ENCODE measurements at places on chromosomes 16 and 17. TPM values are rescaled to one million over a fixed set of nuclear protein-coding genes. Genes with fewer than 3 reads are reported as not detected.

GRCh38 chr16:88409296-88410065 lies 26.7 kb downstream of the ZNF469 start:
- no peak overlapping the region for H3K27ac ChIP-seq
- no peak for DNase-seq
- H3K27me3 ChIP-seq, result no peaks in the 10 kb centered on the region
- no peaks in the 10 kb centered on the region for H3K4me1 ChIP-seq
- H3K36me3 ChIP-seq, result no peaks in the 10 kb centered on the region

Gene SOST
- not detected for total RNA-seq

Gene OTOP2
- total RNA-seq, result not detected

DNA sequence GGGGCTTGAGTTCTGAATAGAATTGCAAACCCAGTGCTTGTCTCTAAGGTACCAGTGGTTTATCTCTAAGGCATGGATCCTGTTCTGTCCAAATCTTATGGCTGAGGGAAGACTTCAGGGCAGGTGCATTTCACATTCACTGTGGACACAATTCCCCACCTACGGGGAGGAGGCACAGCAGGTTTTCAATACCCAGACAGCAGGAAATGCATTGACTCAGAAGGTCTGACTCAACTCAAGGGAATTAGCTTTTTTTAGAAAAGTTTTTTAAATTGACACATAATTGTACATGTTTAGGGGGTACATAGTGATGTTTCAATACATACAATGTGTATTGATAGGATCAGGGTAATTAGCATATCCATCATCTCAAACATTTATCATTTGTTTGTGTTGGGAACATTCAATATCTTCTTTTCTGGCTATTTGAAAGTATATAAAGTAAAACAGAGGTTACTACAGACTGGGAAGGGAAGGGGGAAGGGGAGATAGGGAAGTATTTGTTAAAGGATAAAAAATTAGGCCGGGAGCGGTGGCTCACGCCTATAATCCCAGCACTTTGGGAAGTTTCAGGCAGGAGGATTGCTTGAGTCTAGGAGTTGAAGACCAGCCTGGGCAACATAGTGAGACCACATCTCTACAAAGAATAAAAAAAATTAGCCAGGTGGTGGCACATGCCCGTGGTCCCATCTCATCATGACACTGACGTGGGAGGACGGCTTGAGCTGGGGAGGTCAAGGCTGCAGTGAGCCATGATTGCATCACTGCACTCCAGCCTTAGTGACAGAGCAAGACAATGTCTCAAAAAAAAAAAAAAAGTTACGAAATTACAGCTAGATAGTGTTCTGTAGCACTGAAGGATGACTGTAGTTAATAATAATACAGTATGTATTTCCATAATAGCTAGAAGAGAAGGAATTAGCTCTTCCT lies 54.9 kb downstream of the RGS9 start:
- no peak overlapping the region for H3K27ac ChIP-seq
- no peak for DNase-seq
- peaks cover 7% of the 10 kb centered on the region for H3K27me3 ChIP-seq
- no peaks in the 10 kb centered on the region for H3K36me3 ChIP-seq

DNA sequence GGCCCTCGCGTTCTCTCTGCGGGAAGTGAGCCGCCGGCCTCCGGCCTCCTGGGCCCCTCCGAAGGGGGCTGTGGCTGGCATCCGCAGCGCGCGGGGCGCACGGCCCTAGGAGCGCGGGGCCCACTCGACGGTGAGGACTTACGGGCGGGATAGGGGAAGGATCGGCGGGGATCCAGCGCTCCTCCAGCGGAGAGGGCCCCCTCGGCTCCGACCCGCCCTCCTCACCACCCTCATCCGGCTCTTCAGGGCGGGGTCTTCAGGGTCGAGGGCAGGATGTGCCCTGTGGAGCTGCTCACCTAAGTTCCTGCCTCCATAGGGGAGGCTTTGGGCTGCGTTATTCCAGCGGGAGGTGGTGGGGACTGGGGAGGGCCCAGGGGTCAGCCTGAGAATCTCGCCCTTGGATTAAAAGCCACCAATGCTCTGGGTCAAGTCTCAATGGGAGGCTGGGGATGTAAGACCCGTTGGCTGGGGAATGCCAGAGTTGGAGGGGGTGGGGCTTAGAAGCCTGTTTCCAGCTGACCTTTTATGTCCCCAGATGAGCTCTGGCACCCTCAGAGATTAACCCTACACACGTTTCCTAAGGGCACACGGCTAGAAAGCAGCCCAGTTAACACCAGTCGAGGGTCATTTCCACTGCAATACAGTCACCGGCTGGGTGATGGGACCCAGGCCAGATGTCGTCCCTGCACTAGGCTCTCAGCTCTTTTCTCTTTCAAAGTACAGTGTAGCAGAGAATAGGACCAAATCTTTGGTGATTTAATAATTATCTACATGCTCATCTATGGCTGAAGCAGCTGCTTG lies 13.4 kb downstream of the TBX2 start:
- H3K27ac ChIP-seq, result peak overlapping the region; percentile 90
- H3K4me1 ChIP-seq, result peaks cover 79% of the 10 kb centered on the region
- peak overlapping the region; percentile 54 for H3K4me3 ChIP-seq

- H3K4me3 ChIP-seq, result no peak overlapping the region
- no peaks in the 10 kb centered on the region for H3K36me3 ChIP-seq
- H3K27me3 ChIP-seq, result peaks cover 51% of the 10 kb centered on the region
- H3K4me1 ChIP-seq, result no peaks in the 10 kb centered on the region
- H3K27ac ChIP-seq, result no peak overlapping the region
Observed at GRCh38 chr17:5705081-5705875, 121.0 kb upstream of the NLRP1 start.

DNA sequence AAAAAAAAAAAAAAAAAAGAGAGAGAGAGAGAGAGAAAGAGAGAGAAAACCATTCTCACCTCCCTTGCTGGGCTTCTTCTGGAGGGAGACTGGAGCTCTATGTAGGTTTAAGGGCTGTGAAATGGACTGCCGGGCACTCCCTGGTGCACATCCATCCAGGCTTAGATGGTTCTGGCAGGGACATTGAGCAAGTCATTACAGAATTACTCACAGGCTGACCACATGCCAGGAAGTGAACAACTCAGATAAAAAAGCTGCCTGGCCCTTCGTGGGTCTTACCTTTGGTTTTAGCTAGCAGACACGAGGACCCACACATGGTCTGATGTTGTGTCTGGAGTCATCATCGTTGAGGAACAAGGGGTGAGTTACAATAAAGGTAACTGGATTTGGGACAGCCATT lies 847.4 kb upstream of the EEF2KMT start:
- H3K4me3 ChIP-seq, result no peak overlapping the region
- H3K36me3 ChIP-seq, result no peaks in the 10 kb centered on the region
- H3K27ac ChIP-seq, result no peak overlapping the region
- DNase-seq, result no peak

DNA sequence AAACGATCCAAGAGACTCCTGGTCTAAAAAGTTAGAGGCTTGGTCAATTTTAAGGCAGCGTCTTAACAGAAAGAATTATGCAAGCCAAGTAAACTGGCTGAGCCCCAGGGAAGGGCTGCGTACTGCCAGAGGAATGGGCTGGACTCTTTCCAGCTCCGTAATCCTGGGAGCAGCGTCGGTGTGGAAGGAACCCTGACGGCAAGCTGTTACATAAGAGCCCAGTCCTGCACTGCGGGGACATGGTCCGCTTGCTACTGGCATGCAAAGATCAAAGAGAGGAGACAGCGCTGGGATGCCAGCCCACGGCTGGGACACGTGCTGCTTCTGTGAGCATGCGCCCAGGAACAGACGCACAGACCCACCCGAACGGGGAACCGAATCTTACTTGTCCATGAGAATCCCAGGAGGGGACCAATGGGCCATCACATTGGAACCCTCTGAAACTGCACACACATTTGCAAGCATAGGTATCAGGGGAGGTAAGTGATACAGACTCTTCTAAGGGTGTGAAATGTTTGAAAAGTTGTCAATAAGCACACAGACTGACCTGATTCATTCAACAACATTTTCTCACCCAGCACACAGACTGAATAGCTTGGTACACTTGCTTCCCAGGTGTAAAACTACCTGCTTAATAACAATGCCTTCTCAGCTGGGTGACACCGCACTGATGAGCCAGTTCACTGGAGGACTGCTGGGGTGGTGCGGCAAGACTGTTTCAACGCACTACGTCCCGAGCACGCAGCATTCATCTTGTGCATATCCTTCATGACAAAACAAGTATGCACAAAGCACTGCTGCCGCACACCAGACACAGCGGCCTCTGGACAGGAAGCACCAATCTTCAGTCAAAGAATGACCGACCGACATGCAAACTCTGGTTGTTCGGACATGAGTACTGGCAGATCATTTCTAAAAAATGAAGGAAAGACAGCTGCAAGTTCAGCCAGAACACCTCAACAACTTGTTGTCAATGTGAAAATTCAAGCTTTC lies 94.9 kb downstream of the ANKRD11 start:
- DNase-seq, result peak; percentile 93
- H3K4me1 ChIP-seq, result peaks cover 43% of the 10 kb centered on the region
- H3K27me3 ChIP-seq, result no peaks in the 10 kb centered on the region
- H3K4me3 ChIP-seq, result no peak overlapping the region

- DNase-seq, result no peak
- H3K4me3 ChIP-seq, result peak overlapping the region; percentile 84
- H3K27ac ChIP-seq, result peak overlapping the region; percentile 99
Observed at GRCh38 chr17:76735586-76736348, 1.4 kb downstream of the SRSF2 start.

GRCh38 chr16:46562979-46563378 lies 58.2 kb downstream of the SHCBP1 start:
- no peak overlapping the region for H3K4me3 ChIP-seq
- H3K27me3 ChIP-seq, result no peaks in the 10 kb centered on the region
- no peaks in the 10 kb centered on the region for H3K36me3 ChIP-seq
- DNase-seq, result no peak
- no peak overlapping the region for H3K27ac ChIP-seq

DNA sequence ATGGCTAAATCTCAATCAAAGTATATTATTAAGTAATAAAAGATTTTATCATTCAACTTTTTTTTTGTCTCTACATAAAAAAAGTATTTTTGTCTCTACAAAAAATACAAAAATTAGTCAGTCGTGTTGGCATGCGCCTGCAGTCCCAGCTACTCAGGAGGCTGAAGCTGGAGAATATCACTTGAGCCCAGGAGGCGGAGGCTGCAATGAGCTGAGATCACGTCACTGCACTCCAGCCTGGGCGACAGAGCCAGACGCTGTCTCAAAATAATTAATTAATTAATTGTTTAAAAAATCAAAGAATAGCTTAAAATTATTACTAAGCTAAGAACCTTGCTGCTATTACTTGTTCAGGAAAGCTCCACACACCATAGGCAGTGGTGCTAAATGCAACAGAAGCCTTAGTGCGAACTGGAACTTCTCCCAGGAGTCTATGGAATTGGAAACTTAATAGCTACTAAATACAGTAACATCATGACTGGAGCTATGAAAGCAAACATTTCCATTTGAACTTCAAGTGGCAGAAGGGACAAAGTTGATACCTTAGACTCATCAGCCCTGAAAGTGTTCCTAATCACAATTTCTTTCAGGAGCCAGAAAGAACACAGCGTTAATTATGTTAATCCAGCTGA lies 22.6 kb downstream of the ADCY9 start:
- DNase-seq, result peak; percentile 38
- no peaks in the 10 kb centered on the region for H3K27me3 ChIP-seq
- H3K4me1 ChIP-seq, result peaks cover 57% of the 10 kb centered on the region

DNA sequence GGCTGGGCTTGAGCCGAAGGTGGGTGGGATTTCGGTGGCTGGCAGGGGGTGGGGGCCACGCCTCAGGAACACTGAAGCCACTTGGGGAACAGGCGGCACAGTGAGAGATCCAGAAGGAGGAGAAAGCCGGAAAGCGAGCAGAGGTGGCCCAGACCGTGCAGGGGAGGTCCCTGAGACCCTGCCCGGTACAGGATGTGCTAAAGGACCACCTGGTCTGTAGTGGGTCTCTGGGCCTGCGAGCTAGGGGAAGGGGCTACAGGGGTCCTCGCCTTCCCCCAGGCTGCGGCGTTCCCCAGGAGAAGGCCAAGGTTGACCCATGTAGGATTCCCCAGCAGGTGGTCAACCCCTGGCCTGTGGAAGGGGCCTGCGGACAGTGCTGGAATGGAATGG lies at the start of gene TLE7:
TLE7 (minus strand) TSS at position 4 of the 390 bp plus-strand sequence. CDS start 8,730 bp downstream, outside the sequence.
- DNase-seq, result no peak
- peaks cover 25% of the 10 kb centered on the region for H3K27me3 ChIP-seq
- H3K27ac ChIP-seq, result no peak within 1 kb of the TSS
- no peaks in the 10 kb centered on the region for H3K36me3 ChIP-seq

GRCh38 chr17:74827800-74828199 lies 31.9 kb downstream of the GRIN2C start:
- H3K4me3 ChIP-seq, result no peak overlapping the region
- no peaks in the 10 kb centered on the region for H3K27me3 ChIP-seq
- peaks cover 6% of the 10 kb centered on the region for H3K4me1 ChIP-seq
- H3K27ac ChIP-seq, result no peak overlapping the region

GRCh38 chr16:30413112-30413806 lies 5.9 kb downstream of the ZNF771 start:
- DNase-seq, result no peak
- H3K27ac ChIP-seq, result peak overlapping the region; percentile 50
- H3K4me3 ChIP-seq, result no peak overlapping the region
- peaks cover 18% of the 10 kb centered on the region for H3K4me1 ChIP-seq
- H3K27me3 ChIP-seq, result no peaks in the 10 kb centered on the region
- no peaks in the 10 kb centered on the region for H3K36me3 ChIP-seq

Measured in heart right ventricle (tissue), 16 donors.